Suppressor macrophage treated with lipopolysaccharide for 1 hour (primary cell): ENCODE measurements at places on chromosomes 4 and X.
A peak's percentile ranks its signal among the peaks of the same experiment; 100 is the strongest.

- no peak for DNase-seq
Measured at GRCh38 chrX:133530960-133531359, 115.7 kb upstream of the GPC4 start.

- no peak for DNase-seq
Measured at GRCh38 chr4:31575504-31575903, 855.3 kb downstream of the PCDH7 start.

- DNase-seq, result peak; percentile 75
Measured at GRCh38 chr4:142817442-142817841, 28.7 kb downstream of the INPP4B start.

DNA sequence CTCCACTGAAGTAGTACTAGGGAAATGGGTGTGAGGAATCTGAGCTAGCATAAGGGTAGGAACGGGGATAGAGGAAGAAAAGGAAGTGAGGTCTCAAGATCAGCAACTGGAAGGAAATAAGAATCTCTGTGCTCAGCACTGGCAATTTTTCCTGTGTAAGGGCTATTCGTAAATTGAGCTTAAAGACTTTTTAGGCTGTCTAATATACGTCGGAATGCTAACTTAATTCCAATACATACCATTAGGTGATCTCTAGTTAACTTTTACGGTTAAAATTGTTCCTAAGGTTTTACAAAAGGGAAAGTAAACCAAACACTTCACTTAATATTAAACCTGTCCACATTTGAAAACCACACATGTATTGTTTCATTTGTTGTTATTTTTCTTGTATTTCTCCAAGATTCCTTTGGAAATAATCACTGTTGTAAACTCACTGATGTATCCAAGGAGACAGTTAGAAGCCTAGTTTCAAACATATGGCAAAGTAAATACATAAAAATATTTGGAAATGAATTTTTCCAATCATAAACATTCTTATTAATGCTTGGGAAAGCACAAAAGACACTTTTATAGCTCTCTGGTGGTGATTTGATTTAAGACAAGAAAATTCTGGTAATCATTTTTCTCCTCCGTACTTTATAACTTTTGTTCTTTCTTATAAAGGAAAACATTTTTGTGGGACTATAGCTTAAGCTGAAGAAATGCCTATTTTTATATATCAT lies 28.1 kb upstream of the HPGDS start:
- DNase-seq, result no peak
